H4 (cell line): ENCODE measurements at places on chromosomes 7 and 10. TPM values are rescaled to one million over a fixed set of nuclear protein-coding genes. Genes with fewer than 3 reads are reported as not detected.
A peak's percentile ranks its signal among the peaks of the same experiment; 100 is the strongest.

AGAP6 gene
- 1.2 and 1.3 TPM in 2 replicates for total RNA-seq

FXYD4 gene
- not detected in 2 replicates for total RNA-seq

KNDC1 gene
- total RNA-seq = 0.39 and 1.6 TPM in 2 replicates

ACTR3C gene
- total RNA-seq = 0.23 TPM in 1 of 2 replicates, not detected in the other

GLI3 gene
- total RNA-seq = 4.9 and 5.6 TPM in 2 replicates

CPEB3 gene
- 0.16 and 0.56 TPM in 2 replicates for total RNA-seq

MICALL2 gene
- total RNA-seq = 9.8 and 13.4 TPM in 2 replicates

C10orf95 gene
- not detected in 2 replicates for total RNA-seq

CYP3A4 gene
- total RNA-seq = not detected in 2 replicates

DNA sequence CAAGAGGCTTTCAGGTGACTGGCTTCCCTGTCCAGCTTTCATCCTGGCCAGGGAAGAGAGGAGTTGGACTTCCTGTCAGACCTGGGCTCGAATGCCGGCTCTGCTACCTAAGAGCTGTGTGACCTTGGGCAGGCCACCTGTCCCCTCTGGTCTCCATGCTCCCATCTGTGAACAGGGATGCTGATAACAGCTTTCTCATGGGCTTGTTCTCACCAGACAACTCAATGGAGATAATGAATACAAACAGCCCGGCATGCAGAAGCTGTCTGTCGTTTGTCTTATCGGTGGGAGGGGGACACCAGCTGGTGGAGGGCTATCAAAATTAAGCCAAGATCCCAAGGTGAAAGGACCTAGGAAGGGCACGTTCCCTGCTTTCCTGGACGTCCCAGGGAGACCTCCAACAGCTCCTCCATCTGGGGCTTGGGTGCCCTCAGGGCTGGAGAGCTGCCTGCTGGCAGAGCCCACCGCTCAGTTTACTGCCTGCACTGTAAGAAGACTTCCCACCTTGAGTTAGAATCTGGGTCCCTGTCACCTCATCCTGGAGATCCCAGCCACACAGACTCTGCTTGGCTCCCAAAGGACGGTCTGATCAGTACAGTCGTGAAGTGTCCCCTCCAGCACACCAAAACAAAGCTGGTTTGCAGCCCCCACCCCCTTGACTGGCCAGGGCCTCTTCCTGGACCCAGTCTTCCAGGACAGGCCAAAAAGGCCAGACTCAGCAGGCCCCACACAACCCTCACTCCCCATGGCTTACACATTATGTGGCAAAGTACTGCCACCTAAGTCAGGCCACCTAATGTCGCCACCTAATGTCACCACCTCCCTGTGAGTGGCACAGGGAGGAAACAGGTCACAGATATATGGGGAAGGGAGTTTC lies 40.9 kb downstream of the PPIF start:
- DNase-seq = no peak

DNA sequence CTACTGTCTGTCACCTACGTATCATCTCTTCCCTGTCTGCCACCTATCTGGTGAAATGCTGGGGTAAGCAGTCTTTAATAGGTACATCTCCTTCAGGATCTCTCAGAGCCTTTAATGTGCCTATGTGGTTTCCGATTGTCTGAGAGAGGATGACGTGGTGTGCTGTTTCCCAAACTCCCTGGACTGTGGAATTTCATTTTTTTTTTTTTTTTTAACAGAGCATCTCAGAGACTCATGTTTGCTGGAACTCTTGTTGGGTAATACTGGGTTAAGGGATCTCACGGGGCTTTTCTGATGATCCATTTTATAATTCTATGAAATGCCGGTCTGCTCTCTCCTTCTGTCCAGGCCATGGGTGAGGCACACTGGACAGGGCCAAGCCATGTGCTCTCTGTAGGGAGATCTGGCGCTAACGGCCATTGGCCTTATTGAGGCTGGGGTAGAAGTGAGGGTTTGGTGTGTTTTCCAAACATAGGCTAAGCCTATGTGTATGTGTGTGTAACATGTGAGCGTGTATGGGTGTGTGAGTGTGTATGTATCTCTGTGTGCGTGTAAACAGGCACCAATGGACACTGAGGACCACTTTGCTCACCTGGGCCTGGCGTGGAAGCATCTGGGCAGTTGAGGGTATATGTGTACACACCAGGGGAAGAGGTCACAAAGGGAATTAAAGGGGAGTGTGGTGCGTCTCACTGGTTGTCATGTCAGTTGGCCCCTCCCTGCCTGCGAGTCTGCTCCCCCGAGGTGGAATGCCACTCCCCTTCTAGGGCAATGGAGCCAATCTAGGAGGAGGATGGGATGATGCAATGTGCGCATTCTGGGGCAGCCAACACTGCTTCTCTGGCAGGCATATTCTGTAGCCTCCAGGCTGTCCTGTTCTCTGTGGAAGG lies 7.8 kb downstream of the ADRA2A start:
- DNase-seq = no peak

GRCh38 chr7:22319424-22320403 lies 37.2 kb downstream of the RAPGEF5 start:
- no peak for DNase-seq

- DNase-seq = peak; percentile 75
Observed at GRCh38 chr7:3154881-3155494, 111.3 kb upstream of the CARD11 start.

GRCh38 chr10:27240212-27241009 lies at the start of gene ACBD5:
Gene ACBD5 (minus strand): TSS chr10:27240797. CDS start chr10:27240688, 109 bp downstream.
- peak; percentile 53 for DNase-seq

DNA sequence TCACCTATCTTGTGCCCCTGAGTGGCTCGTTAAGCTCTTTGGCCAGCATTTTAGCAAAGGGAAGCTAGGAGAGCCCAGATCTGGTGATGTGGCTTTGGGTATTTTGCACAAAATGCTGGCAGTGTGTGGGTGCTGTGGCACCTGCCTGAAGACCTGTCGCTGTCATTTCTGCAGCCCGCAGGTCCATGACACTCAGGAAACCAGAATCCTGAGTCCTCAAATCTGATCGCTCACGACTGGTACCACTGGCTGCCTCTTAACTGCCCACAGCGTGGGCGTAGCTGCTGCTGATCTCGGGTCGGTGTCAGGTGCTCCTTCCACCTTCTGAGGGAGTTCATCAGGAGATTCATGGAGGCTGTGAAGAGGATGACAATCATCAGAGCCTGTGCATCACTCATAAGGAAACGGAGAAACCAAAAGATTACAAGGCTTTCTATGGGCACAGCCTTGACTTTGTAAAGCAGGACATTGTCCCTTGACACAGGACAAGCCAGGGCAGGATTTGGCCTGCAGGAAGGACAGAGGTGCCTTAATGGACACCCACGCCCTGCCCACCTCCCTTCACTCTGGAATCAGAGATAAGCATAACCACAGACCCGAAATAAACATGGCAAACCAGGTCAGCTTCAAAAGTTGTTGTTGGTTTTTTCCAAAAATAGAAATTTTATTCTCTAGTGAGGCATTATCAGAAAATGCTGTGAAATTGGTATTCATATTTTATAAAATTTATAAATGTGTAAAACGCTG lies 71.0 kb upstream of the STK17A start:
- DNase-seq = no peak

GRCh38 chr7:12504149-12504548 lies 66.4 kb upstream of the SCIN start:
- no peak for DNase-seq

DNA sequence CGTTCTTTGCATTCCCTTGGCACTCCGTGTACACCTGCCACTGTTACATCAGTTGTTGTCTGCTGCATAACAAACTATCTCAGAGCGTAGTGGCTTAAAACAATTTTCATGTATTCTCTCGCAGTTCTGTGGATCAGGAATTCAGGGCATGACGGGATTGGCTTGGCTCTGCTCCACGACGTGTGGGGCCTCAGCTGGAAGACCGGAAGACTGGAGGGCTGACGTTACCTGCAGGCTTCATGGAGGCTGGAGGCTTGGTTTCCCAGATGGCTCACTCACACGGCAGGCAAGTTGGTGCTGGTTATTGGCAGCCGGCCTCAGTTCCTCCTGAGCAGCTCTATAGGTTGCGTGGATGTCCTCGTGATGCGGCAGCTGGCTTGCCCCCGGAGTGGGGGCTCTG lies 25.5 kb downstream of the NYAP1 start:
- peak; percentile 70 for DNase-seq

GRCh38 chr7:139054101-139054500 lies 18.3 kb upstream of the ZC3HAV1L start:
- DNase-seq = no peak

- no peak for DNase-seq
Observed at GRCh38 chr10:91514787-91515186, 104.6 kb downstream of the HECTD2 start.

DNA sequence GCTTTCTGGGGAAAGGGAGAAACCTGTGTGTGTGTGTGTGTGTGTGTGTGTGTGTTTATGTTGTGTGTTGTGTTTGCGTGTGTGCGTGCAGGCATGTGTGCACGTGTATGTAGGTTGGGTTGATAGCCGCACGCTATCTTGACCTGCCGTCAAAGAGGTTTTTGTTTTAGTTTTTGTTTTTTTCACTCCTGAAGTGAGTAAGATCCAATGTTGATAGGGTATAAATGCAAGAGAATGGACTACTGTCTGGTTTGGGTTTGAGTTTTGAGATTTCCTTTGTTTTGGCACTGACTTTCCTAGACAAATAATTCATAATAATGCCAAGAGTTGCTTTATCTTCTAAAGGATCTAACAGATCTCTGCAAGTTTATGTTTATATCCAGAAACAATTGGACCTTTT lies 27.8 kb downstream of the POU6F2 start:
- no peak for DNase-seq

GRCh38 chr10:45432700-45433472 lies 58.9 kb downstream of the ALOX5 start:
- DNase-seq = no peak

- peak; percentile 50 for DNase-seq
Observed at GRCh38 chr7:19587291-19587690, 121.5 kb downstream of the POLR1F start.

DNA sequence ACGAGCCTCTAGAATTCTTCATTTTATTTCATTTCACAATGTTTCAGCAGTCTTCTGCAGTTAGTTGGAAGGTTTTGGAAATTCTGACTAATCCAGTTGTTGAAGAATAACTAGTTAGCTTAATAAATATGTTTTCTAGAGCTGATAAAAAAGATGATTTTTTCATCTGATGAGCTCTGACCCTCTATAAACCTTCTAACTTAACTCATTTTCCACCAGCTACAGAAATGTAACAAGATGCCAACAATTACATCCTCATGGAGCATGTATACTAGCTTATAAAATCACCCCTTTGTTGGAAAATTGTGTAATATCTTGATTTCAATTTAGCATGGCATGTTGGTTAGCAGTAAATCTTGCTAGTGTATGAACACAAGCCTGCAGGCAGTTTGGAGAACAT lies 33.1 kb downstream of the KAT6B start:
- DNase-seq = no peak

- DNase-seq = no peak
Observed at GRCh38 chr7:138477081-138477578, 17.1 kb downstream of the TRIM24 start.

DNA sequence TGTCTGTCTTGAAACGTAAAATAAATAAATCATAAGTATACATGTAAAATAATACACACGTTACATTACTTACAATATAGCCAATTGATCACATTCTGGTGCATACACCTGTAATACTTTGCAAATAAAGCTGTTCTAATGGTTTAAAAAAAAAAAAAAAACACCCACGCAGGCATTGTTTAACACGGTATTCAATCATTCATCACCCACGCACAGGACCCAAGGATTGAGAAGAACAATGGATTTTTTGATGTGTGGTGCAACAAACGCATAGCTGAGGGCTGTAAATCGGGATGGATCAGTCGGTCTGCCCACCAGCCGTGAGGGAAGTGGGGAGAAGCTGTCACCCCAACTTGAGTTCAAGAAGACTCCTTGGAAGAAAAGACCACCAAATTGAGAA lies 8.7 kb downstream of the PITRM1 start:
- no peak for DNase-seq

GRCh38 chr7:70779321-70779720 lies 352.6 kb upstream of the GALNT17 start:
- no peak for DNase-seq

DNA sequence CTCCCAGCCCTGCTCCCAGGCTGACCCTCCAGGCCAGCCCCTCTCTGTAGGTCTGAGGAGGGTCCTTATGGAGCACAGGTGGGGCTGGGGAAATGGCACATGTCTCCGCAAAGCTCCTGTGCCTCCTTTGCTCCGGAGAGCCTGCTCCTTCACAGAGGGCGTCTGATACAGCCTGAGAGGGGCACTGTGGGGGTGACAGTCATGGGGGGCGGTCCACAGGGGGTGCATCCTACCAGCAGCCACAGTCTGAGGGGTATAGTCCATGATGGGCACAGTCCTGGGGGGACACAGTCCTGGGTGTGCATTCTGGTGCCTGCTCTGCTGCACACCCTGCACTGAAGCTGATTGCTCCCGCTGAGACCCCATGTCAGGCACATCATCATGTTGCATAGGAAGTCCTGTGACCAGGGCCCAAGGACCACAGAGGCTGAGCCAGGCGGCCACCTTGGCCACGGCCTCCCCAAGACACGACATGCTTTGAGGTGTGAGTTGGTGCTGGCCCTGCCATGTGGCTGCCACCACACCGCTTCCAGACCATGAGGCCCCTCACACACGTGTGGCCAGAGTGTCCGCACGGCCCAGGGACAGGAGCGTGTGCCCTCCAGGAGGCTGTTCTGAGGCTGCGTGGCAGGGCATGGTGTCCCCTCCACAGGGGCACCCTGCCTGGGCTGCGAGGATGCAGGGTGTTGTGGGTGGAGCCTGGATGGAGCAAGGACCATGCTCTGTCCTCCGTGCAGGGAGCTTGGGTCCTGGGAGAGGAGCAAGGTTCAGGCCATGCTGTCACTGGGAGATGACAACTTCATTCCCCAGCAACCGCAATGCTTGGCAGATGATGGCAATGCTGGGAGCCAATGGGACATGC lies 59.2 kb downstream of the PWWP2B start:
- no peak for DNase-seq

- DNase-seq = no peak
Observed at GRCh38 chr10:124041675-124042445, 51.5 kb downstream of the CHST15 start.

GRCh38 chr7:2224934-2225333 lies 7.8 kb downstream of the MAD1L1 start:
- no peak for DNase-seq

- DNase-seq = no peak
Observed at GRCh38 chr7:26912933-26913536, 48.6 kb upstream of the SKAP2 start.

- DNase-seq = no peak
Observed at GRCh38 chr10:62426086-62426485, 51.9 kb downstream of the ZNF365 start.
